Epithelial cell of proximal tubule (primary cell): ENCODE measurements at places on chromosomes 16 and 17. TPM values are rescaled to one million over a fixed set of nuclear protein-coding genes. Genes with fewer than 3 reads are reported as not detected.

TOX3 gene
- total RNA-seq = 5.5 and 10.5 TPM in 2 replicates

DNA sequence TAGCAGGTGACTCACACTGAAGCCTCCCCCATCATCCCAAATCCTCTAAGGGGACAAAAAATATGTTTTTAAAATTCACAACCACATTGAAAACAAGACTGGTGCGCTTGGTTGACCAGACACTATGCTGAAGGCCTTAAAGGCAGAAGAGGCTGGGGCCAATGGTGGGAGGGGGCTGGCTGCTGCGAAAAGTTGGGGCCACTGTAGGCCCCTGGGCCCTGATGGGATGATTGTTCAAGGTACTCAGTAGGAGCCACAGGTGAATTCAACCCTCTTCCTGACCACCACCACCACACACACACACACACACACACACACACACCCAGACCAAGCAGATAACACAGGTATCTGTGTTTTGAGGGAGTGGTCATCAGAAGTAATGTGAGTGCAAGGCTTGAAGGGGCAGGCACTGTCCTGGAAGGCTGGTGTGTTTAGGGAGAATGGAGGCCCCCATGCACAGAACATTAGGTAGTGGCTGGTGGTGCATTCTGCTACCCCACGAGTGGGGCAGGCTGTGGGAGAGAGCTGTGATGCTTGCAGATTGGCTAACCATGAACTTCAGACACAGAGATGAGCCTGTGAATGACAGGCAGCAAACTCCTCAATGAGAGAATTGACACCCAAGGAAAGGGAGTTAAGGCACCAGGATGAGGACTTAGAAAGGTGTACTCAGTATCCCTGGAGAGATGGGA, 55.0 kb downstream of the NT5M start:
- no peak for DNase-seq

DNA sequence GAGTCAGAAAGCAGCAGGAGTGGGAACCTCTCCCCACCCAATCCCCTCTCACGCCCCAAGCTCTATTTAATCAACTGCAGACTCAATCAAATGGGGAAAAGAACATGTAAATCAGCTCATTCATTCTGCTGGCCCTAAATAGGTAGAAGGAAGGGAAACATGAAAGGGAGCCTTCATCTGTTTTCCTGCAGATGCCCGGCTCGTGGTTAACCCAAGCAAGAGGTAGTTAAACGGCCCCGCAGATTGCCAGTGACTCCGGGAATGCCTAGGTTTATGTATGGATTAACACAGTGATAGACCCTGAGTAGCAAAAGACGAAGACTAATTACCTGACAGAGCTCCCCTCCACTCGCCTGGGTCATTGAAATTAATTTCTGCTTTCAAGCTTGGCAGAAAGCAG, 542.0 kb downstream of the WWOX start:
- DNase-seq = no peak

GRCh38 chr17:19744922-19745757, 3.0 kb downstream of the ALDH3A1 start:
- no peak for DNase-seq

DNA sequence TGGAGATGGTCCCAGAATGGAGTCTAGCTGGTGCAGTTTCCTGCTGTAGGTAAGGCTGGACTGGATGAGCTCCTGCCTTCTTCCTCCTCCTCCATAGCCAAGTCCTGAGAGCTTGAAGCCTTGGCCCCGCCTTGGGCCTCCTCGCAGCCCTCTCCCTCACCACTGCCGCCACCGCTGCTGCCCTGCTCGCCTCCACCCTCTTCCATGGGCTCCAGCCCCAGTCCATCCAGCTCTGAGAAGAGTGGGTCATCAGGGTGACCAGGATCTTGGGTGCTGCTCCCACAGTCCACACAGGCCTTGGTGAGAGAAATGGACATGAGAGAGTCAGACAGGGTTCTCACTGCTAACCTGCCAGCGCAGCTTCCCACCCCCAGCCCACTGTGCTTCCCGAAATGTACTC, 11.2 kb downstream of the PER1 start:
- DNase-seq = no peak

CACNG3 gene
- not detected in 2 replicates for total RNA-seq

STAC2 gene
- not detected in 2 replicates for total RNA-seq

- no peak for DNase-seq
These were observed 959 bp upstream of the ANKRD13B start for GRCh38 chr17:29591737-29592608.

- DNase-seq = no peak
These were observed 2.0 kb downstream of the MAF start for GRCh38 chr16:79598348-79599181.

DNA sequence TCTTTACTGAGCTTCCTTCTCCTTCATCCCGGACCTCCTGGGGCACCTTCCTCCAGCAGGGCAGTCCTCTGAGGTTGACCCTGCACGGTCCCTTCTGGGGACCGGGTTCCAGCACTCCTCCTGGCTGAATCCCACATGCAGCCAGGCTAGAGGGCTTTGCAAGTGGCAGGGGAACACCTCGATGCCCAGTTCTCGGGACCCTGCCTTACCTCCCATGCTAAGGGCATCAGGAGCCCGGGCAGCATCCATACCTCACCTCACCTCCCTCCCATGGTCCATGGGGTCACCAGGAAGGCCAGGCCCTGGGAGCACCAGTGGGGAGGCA, 81.1 kb downstream of the NT5M start:
- no peak for DNase-seq

GRCh38 chr17:59338498-59338897, 7.0 kb downstream of the YPEL2 start:
- DNase-seq = no peak

GRCh38 chr17:73358668-73359067, 46.9 kb upstream of the CDC42EP4 start:
- no peak for DNase-seq

GRCh38 chr16:10114409-10114808, 67.8 kb downstream of the GRIN2A start:
- DNase-seq = no peak

DNA sequence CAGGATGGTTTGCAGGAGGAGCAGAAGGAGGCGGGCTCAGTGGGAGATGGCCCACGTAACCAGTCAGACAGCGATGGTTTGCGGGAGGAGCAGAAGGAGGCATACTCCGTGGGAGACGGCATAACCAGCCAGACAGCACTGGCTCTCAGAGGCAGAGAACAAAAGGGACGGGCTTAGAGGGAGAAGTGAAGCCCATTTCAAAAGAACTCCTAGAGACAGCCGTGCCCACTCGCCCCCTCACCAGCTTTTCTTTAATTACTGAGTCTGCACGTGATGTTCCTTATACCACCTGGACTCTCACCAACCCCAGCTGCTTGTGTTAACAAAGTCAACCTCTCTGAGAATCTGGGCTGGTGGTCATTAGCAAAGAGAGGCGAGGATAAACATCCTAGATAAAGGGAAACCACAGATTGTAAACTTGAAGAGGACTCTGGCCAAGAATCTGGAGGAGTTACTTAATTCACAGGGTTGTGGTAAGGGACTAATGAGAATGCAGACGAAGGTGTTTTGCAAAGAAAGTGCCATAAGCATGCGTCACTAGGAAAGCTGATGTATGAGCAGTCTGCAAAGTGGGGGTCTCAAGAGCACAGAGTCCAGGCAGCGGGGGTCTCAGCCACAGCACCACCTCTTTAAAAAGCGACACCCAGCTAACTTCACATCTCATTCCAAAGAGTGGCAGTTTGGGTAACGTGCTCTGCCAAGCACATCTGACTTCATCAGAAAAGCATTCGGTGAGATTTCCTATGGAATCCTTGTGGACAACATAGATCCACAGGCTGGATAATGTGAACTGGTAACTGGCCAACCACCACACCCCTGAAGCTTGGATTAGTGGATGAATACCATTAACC, 51.7 kb downstream of the NXN start:
- peak; percentile 85 for DNase-seq

GRCh38 chr16:59432896-59433295, 698.8 kb upstream of the GOT2 start:
- DNase-seq = no peak
